Fibroblast of the aortic adventitia (primary cell): ENCODE measurements at places on chromosomes 5 and 9. TPM values are rescaled to one million over a fixed set of nuclear protein-coding genes. Genes with fewer than 3 reads are reported as not detected.

Gene PPIC
- total RNA-seq: 53.5 and 57.2 TPM in 2 replicates

Gene SEMA6A
- total RNA-seq: 0.36 and 0.41 TPM in 2 replicates

Gene IRF1
- 17.1 and 24.6 TPM in 2 replicates for total RNA-seq

Gene CTNNAL1
- 89.8 and 106 TPM in 2 replicates for total RNA-seq

Gene HK3
- not detected in 2 replicates for total RNA-seq

Gene ACTBL2
- not detected in 2 replicates for total RNA-seq

Gene DIRAS2
- total RNA-seq: 1.6 TPM in 1 of 2 replicates, not detected in the other

Gene DMRT3
- total RNA-seq: not detected in 2 replicates

Gene FAM151B
- 6.8 and 11.2 TPM in 2 replicates for total RNA-seq

Gene FSTL4
- not detected in 2 replicates for total RNA-seq

Gene GABRA1
- not detected in 2 replicates for total RNA-seq

Gene CCDC192
- total RNA-seq: not detected in 2 replicates

Gene KIAA0825
- total RNA-seq: 4.3 and 12.2 TPM in 2 replicates

Gene CDHR2
- total RNA-seq: not detected in 2 replicates

Gene KIF20A
- 1.3 and 24.7 TPM in 2 replicates for total RNA-seq

Gene PCDHGA6
- total RNA-seq: 3.9 and 7.4 TPM in 2 replicates

Gene ESM1
- 1.1 and 19.6 TPM in 2 replicates for total RNA-seq

Gene PCDHGC5
- total RNA-seq: 7.0 and 10.5 TPM in 2 replicates

Gene PTCD2
- total RNA-seq: 13.1 and 13.6 TPM in 2 replicates

Gene TMEM161B
- 10.4 and 17.8 TPM in 2 replicates for total RNA-seq

Gene SCAI
- 7.3 and 14.0 TPM in 2 replicates for total RNA-seq

Gene FAM78A
- total RNA-seq: 0.25 and 0.36 TPM in 2 replicates

Gene PCDHA7
- total RNA-seq: 0.18 and 0.41 TPM in 2 replicates

Gene ACOT12
- total RNA-seq: 0.27 TPM in 1 of 2 replicates, not detected in the other

Gene PRRC2B
- total RNA-seq: 69.7 and 162 TPM in 2 replicates
